SJCRH30 (cell line): ENCODE measurements at places on chromosomes 3 and 15. TPM values are rescaled to one million over a fixed set of nuclear protein-coding genes. Genes with fewer than 3 reads are reported as not detected.

GRCh38 chr3:184549796-184550577 lies 11.6 kb upstream of the EPHB3 start:
- DNase-seq, result peak; percentile 32

SLC15A2 gene
- 0.79 and 0.86 TPM in 2 replicates for total RNA-seq

DNA sequence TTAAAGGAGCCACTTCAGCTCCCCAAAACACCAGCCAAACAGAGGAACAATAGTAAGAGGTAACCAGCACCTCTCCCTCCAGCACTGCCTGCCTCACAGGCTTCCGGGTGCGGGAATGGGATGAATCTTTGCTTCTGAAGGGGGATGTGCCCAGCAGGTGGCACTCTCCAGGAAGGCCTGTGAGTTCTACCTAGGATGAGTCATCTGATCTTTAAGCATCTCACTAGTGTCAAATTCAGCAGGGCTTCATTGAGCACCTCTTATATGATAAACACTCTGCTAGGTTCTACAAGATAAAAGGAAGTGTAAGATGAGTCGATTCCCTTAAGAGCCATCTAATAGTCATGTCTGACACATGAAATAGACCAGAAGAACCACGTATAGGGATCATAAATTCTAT lies 237.4 kb upstream of the UMPS start:
- peak; percentile 34 for DNase-seq

GRCh38 chr3:184604615-184605290 lies 43.2 kb downstream of the EPHB3 start:
- no peak for DNase-seq

DNA sequence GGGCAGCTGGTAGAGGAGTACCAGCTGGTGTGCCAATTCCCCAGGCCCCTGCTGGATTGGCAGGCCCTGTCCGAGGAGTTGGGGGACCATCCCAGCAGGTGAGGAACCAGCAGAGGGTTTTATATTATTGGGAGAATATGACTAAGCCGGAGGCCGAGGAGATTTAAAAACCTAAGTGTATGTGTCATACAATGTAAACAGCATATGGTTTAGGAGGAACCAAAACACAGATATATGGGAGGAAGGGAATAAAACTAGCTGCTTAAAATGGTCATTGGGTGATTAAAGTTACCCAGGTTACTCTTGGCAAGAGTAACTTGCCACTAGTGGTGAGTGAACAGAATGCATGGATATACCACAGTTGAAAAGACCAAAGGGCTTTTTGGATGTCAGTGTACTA lies 22.1 kb downstream of the SNRPN start:
- DNase-seq, result no peak

DNA sequence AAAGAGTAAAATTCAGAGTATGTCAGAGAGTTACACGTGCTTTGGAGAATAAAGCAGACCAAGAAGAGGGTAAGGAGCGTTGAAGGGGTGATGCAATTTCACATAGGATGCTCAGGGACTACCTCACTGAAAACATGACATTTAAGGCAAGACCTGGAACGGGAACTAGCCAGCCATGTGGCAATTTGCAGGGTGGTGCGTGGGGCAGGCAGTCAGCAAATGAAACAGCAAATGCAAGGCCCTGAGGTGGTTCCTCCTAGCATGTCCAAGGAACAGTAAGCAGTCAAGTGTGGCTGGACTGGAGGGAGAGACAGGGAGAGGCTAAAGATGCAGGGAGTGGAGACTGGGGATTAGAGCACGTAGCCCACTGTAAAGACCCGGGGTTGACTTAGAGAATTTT lies 146.1 kb upstream of the LPP start:
- DNase-seq, result no peak

DNA sequence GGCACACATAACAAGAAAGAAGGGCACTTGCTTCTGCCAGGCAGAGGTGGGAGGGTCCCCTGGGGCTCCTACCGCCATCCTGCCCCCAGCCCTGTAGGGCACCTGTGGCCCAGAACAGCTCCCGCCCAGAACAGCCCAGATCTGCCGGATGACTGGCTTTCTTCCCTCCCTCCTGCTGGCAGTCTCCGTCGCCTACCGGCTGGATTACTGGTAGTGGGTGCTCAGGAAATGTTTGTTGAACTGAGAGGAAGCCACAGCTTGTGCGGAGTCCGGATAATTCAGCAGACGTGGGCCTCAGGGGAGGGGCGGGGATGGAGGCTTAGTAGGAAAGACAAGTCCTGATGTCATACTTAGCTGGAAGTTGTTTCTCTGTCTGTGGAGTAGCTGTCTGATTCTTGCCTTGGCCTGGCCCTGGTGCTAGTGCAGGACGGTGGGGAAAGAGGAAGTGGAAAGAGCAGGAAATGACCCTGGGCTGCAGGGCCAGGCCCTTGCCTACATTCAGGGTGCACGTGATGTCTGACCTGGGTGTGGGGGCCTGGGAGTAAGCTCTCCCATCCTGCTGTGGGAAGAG lies 6.7 kb downstream of the CCDC9B start:
- peak; percentile 58 for DNase-seq

DNA sequence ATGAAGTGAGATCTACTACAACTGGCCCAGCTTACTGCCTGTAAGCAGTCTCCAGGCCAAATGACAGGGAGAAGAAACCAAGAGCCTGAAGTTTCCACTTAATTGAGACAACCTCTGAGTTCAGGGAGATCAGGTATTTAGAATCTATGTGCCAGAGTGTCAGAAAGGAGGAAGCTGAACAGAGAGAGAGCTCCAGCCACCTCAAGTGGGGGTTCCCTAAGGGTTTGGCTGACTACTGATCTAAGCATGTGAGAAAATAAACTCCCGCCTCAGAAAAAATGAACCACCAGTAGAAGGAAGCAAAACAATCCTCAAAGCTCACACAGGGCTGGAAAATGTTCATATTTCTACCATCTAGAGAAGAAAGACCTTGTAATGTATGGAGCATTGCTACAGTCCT lies 25.0 kb downstream of the ADAM10 start:
- DNase-seq, result no peak

SERPINI2 gene
- not detected in 2 replicates for total RNA-seq

DNA sequence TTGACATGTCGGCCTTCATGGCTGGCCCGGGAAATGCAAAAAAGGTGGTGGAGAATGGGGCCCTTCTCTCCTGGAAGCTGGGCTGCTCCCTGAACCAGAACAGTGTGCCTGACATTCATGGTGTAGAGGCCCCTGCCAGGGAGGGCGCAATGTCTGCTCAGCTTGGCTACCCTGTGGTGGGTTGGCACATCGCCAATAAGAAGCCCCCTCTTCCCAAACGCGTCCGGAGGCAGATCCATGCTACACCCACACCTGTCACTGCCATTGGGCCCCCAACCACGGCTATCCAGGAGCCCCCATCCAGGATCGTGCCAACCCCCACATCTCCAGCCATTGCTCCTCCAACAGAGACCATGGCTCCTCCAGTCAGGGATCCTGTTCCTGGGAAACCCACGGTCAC lies 23.1 kb upstream of the BSN start:
- no peak for DNase-seq

GRCh38 chr3:15052335-15053242 lies 12.5 kb downstream of the MRPS25 start:
- peak; percentile 47 for DNase-seq

CKMT1A gene
- 0.20 TPM in 1 of 2 replicates, not detected in the other for total RNA-seq

- no peak for DNase-seq
These were observed 3.7 kb upstream of the PLXNB1 start for GRCh38 chr3:48433472-48434118.

DNA sequence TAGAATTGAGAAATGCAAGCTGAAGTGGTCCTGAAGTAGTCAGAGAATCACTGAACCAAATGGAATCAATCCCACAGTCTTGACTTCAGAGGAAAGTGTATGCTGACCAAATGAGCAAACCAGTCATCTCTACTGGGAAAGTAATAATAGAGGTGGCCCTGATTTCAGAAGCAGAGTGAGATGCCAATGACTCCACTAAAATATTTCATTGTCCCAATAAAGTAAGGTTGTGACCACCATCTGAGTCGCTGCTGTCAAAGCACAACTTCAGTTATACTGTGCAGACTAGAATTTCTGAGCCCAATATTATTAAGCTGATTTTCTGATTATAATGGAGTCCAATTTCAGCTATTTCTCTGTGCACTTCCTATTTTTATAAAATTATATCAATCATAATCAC lies 334.4 kb upstream of the THBS1 start:
- DNase-seq, result no peak

MASP1 gene
- total RNA-seq, result 0.34 TPM in 1 of 2 replicates, not detected in the other

GRCh38 chr3:71825551-71826283 lies 40.8 kb upstream of the PROK2 start:
- no peak for DNase-seq

- DNase-seq, result no peak
These were observed 822.4 kb upstream of the CADM2 start for GRCh38 chr3:84136425-84136824.

CPA3 gene
- not detected in 2 replicates for total RNA-seq

ZDHHC23 gene
- 2.2 and 2.3 TPM in 2 replicates for total RNA-seq

- no peak for DNase-seq
These were observed 87.5 kb upstream of the CADPS start for GRCh38 chr3:62962714-62963113.

DNA sequence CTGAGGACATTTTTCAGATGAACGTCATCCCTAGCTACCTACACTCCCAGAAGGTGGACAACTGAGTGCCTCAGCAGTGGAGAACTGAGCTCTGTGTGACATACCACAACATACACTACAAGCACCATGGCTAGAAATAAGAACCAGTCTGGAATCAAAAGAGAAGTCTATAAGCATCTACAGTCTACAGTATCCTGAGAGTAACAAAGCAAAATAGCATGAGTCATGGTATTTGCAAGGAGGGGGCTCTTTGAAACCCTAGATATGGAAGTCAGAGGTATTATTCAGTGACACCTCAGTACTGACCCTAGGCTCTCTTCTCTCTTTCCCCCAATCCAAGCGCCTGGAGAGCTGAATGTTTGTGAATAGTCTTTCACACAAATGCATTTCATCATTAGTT lies 87.5 kb downstream of the TNIK start:
- DNase-seq, result no peak

CCDC13 gene
- 0.33 and 0.34 TPM in 2 replicates for total RNA-seq

SEMA7A gene
- total RNA-seq, result 2.6 and 2.8 TPM in 2 replicates

DNA sequence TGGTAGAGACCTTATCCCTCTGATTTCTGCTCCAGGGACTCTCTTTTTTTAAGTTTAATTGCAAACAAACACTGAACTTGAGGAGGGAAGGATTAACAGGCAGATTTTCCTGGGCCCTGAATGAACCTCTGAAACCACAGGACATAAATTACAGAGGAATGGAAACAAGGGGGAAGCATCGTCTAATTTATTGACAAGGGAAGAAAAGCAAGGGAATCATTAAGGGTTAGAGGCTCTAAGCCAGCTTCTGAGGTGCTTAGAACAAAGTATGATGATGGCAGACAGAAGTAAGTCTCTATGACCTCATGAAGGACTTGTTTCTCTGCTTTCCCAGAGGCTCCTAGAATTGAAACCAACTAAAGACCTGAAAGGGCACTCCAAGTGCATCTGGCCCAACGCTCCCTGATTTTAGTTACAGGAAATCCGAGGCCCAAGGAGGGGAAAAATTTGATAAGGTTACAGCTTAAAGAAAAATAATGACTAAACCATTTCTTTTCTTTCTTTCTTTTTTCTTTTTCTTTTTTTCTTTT lies 244.7 kb upstream of the NR2E3 start:
- no peak for DNase-seq

DNA sequence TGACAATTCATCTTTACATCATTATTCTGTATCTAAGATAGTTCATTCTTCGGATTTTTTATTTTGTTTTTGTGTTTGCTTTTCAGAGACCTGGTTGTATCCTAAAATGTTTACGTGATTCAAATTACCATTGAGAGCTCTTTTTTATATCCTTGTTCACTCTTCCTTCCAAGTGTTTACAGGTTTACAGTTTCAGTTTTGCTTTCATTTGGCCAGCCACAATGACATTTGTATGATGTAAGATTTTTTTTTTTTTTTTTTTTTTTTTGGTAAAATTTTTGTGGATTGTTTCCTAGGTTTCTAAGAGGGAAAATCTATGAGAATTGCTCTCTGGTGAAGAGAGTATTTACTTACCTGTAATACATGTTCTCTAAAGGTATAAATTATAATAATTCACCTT lies 55.0 kb downstream of the SETD5 start:
- no peak for DNase-seq

- peak; percentile 68 for DNase-seq
These were observed 25.4 kb downstream of the ADPGK start for GRCh38 chr15:72758182-72758581.

GRCh38 chr3:24480497-24480896 lies 14.2 kb downstream of the THRB start:
- no peak for DNase-seq

PTX3 gene
- total RNA-seq, result not detected in 2 replicates

GRCh38 chr3:38636464-38636863 lies 13.0 kb downstream of the SCN5A start:
- DNase-seq, result peak; percentile 49

PIK3CA gene
- total RNA-seq, result 12.1 and 14.4 TPM in 2 replicates

DNA sequence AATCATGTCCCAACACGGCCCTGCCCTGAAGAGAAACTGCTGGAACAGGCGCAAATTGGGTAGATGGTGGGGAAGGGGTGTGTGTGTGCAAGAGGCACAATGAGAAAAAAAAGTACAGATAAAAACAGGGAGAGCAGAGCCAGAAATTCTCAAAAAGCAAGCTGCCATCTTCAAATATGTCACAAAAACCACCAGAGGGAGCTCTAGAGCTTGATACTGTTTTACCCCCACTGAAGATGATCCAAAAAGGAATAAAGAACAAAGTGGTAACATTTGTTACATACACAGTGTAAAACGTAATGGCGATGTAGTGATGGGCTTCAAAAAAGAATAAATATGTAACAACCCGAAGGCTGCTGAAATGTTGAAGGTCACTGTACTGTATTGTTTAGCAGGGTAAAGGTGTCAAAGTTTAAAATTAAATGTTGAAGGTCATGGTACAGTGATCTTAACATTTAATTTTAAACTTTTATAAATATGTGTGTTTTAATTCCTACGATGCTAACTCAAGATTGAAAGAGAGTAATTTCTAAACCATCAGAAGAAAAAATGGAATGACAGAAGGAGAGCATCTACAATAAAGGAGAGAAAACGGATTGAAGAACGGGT lies 6.0 kb downstream of the SNRPA1 start:
- DNase-seq, result peak; percentile 75

SLC28A2 gene
- total RNA-seq, result not detected in 2 replicates

DNA sequence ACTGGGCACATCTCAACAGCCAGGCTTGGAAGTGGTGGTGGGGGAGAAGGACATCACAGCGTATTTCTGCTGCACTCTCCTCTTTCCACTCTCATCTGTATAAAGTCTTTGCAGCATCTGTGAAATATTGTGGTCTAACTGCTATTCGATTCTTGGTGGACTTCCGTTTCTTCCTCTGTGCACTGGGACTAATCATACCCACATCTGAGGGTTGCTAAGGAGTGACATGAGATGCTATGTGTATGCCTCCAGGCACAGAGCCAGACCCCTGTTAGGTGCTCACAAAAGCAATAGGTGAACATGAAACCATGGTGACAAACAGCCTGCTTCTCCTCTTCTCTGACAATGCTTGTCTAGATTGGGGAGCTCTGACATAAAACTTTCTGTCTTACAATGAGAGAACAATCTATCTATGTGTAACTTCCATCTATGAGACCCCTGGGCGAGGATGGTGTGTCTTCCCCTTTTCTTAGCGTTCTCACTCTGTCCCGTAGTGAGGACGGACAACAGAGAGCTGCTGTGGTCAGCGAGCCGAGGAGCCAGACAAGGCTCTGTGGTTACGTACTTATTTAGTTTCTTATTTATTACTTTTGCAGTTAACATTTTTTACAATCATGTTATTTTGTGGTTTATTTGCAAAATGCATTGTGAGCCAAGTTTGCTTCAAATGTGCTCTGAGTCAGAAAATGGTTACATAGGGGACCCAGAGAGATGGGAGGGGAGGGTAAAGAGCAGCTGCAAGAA lies 196.7 kb upstream of the TPRG1 start:
- no peak for DNase-seq

ERICH6 gene
- not detected in 2 replicates for total RNA-seq
